ENCODE measurements at places on chromosomes 6 and 20. TPM values are rescaled to one million over a fixed set of nuclear protein-coding genes. Genes with fewer than 3 reads are reported as not detected.

Gene HLA-DQB2
- not detected for total RNA-seq

Gene FAM83C
- total RNA-seq: not detected

Gene SPATS1
- not detected for total RNA-seq

Gene MCM8
- total RNA-seq: 23.5 TPM

Gene CD83
- 10.5 TPM for total RNA-seq

Gene CD40
- total RNA-seq: 3.1 TPM

Gene ZC3H12D
- total RNA-seq: 27.0 TPM

Gene CRIP3
- total RNA-seq: 0.47 TPM

Gene TRERF1
- total RNA-seq: 21.4 TPM

Gene ADTRP
- 1.9 TPM for total RNA-seq

Gene RAB44
- total RNA-seq: not detected

Gene GPRC6A
- total RNA-seq: not detected

Gene FNDC11
- 0.55 TPM for total RNA-seq

Gene TTBK1
- total RNA-seq: not detected

Gene GNRH2
- 0.85 TPM for total RNA-seq

Gene TMC2
- not detected for total RNA-seq

Gene ZSCAN23
- total RNA-seq: 1.3 TPM

Gene PLCB4
- total RNA-seq: not detected

Gene NKAPL
- not detected for total RNA-seq

Gene UBE2C
- total RNA-seq: 153 TPM

Gene TUBE1
- 28.2 TPM for total RNA-seq

Gene MDN1
- 58.2 TPM for total RNA-seq

Gene DST
- 1.3 TPM for total RNA-seq

Gene OR2J3
- total RNA-seq: not detected

Gene KCNS1
- 0.08 TPM for total RNA-seq

Gene NKX2-4
- not detected for total RNA-seq

Gene MAS1
- not detected for total RNA-seq

Gene HCRTR2
- not detected for total RNA-seq

Gene SCRT2
- not detected for total RNA-seq

Gene SLC17A1
- not detected for total RNA-seq

Gene EDEM2
- total RNA-seq: 23.4 TPM

Gene TMEM74B
- total RNA-seq: 4.0 TPM

Gene SLC35D3
- total RNA-seq: not detected

Measured in activated naive CD8-positive, alpha-beta T cell treated with anti-CD3 and anti-CD28 coated beads, Interleukin-2, amount 10 ng/mL, durations not matched to agents 7 days and 5 days (primary cell).